ENCODE measurements at places on chromosomes 3 and 15.

GRCh38 chr3:21620511-21621155 is 130.4 kb downstream of the ZNF385D start:
- DNase-seq: no peak

DNA sequence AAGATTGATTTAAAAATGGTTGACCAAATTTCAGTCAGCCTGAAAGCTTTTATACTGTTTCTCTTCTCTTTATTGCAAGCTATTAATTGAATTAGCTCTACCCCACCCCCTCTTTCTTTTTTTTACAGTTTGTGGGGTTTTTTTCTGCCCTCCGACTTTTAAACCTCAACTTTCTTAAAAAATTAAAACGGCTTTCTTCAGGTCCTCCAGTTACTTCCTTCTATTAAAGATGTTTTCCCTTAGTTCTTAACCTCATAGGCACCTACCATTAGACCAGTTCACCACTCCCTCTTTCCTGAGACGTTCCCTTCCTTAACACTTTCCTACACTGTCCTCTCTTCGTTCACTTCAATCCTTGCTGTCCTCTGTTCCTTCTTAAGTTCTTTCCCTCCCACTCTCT is 52.4 kb downstream of the ATP8B4 start:
- no peak for DNase-seq

DNA sequence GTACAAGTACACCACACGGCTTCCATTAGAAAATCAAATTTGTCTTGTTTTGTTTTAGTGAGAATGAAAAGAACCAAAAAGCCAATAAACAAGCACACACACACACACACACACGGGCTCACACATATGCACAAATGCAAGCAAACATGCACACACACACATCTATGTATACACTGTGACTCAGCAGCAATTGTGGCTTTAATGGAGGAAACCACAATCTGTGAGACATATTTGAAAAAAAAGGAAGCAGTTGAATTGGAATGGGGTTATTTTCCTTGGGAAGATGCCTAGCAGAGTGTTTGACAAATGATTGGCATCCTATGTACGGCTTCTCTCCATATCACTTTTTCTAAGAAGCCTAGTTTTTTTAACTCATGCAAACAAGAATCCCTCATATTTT is 201.1 kb upstream of the ARRDC4 start:
- DNase-seq: no peak

- no peak for DNase-seq
These were observed 97.2 kb downstream of the CHST2 start for GRCh38 chr3:143216709-143217182.

DNA sequence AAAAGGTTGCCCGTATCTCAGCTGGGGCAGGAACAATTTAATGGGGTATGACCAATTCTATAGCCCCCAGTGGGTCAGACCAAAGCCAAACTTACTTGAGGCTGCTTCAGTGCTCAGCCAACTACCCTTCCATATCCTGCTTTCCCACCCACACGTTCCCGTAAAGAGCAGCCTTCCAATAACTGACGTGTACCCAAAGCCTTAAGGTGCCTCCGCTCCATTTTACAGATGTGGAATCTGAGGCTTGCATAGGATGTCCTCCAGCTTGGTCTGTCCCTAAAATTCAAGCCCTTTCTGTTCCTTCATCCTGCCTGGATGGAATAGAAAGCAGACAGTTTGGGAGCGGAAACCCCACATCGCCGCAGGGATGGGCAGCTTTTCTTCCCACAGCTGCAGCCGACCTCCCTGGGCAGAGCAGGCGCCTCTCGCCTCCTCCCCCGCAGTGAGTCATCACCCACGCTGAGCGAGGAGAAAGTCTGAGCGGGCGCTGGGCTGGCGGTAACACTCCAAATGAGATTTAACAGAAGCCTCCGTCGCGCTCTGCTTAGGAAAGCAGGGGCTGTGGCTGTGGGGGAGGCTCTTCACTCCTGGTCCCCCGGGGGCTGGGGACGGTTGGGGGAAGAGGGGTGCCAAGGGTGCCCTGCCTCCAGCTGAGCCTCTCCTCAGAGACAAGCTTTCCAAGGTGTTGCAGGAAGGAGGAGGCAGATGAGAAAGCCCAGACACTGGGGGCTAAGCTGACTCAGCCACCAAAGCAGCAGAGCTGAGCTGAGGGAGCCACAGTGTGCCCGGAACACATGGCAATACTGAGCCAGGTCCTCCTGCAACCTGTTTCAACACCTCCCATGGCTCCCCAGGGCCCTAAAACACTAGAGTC is 57.8 kb upstream of the HRH1 start:
- DNase-seq: peak; percentile 63

DNA sequence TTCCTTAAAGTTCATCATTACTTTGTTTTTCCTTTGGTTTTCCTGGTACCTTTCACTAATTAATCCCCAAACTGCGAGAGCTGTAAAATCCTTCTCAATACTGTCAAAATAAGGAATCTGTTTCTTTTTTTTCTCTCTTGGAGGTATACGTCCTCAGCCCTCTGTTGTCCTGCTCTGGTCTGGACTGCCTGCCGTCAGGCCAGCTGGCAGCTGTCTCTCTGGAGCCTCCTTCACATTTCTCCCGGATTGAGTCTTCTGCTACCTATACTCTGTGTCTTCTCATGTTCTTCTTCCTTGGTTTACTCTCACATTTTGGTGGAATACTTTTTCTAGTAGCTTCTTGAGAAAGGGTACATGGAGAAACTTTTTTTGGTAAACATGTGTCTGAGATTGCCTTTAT is 13.8 kb downstream of the TATDN2 start:
- no peak for DNase-seq

DNA sequence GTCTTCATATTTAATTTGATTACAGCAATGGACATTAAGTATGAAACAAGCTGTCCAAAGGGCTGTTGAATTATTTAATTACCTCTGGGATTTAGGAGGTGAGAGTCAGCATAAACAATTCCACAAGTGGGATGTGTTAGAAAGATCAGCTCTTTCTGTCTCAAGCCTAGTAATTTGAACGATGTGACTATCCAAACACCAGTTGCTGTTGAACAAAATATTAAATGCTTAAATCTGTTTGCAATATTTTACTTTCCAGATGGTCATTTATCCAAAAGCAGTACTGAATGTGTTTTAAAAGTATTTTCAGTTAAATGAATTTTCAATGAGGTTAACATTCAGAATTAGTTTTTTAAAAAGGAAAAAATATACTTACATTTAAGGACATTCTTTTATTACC is 12.7 kb downstream of the KCNAB1 start:
- no peak for DNase-seq

- no peak for DNase-seq
These were observed 176.6 kb downstream of the NSMCE3 start for GRCh38 chr15:29093065-29093435.

- no peak for DNase-seq
These were observed 6.5 kb downstream of the FBN1 start for GRCh38 chr15:48638963-48639362.

DNA sequence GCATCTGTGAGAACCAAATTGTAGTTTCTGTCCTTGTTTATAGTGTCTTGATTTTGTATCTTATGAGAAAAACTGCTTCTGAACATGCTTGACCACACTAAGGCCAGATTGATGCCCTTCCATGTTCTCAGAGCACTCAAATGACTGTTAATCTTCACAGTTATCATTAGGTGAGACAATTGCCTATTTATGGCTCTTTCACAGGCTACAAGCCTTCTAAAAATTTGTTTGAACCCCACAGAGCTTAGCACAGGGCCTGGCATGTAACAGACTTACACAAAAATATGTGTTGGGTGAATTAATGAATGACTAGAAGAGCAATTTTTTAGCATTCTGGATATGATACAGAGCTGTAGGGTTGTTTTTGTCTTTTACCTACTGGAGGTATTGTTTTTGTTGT is 43.1 kb downstream of the BTLA start:
- no peak for DNase-seq

- DNase-seq: peak; percentile 10
These were observed 90.9 kb downstream of the SAMMSON start for GRCh38 chr3:70090322-70090913.

DNA sequence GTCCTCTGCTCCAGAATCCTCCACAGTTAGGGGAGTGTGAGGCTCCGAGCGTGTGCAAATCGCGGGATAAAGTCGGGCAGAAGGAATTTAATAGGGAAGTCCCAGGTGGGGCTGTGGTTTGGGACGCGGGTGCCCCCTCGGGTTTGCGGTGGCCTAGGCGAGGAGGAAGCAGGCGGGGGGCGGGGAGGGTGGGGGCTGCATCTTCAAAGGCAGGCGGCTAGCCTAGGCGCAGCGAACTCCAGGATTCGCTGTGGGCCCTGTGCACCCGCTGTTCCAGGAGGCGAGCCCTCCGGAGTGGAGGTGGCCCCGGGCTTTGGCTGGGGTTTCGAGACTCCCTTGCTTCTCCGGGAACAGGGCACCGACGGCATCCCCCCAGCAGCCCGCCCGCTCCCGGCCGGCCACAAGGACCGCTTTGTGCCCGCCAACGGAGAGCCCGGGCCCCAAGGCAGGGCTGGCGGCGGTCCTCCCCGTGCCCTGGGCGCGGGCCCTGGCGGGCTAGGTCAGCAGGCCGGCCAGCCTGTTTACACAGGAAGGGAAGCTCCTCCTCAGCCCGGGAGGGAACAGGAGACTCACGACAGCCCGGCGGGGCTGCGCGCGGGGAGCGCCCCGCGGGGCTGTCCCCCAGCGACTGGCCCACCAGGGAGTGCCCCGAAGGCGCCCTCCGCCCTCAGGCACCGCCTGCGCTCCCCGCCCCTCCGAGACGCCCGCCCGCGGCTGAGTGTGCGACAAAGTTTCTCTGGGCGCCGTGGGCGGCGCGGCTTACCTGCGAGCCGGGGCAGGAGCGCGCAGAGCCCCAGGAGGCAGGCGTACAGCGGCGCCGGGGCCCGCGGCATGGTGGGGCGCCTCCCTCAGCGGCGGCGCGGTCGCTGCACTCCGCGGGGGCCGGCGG is 753 bp downstream of the ITGB5 start:
- peak; percentile 45 for DNase-seq

DNA sequence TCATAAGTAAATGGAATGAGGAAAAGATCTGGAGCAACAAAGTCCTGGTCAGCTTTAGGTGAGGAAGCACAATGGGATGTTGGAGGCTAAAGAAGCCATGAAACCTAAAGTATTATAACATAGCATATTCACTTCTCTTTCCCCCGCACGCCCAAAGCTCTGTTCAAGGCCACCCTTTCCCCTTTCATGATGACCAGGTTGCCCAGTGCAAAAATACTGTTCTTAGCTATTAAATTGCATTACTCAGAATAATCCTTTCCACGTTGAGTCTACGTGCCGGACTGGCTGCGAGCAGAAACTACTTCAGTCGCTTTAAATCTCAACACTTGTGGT is 589 bp upstream of the MAPKBP1 start:
- DNase-seq: no peak

DNA sequence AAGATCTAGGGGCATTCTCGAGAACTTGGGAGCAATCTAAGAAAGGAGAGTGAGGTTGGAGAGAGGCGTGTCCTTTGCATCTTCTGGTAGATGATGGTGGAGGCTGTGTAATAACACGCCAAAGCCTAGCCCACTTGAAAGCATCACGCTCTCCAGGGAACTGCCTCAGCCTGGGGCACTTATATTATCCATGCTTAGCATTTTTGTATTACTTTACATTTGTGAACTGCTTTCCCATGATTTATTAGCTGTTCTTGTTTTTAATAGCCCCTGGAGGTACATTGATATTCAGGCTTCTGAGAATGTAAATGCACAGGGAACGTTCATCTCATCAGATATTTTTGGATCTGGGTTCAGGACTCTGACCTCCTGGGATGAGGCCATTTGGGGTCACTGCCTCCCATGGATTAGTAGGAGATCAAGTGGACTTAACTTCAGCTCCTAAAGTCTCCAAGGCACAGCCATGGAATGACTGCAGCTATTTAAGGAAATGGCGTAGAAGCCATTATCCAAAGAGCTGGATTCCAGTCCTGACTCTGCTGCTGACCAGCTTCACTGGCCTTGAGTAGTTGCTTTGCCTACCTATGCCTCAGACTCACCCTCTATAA is 124.9 kb downstream of the LPP start:
- DNase-seq: no peak

DNA sequence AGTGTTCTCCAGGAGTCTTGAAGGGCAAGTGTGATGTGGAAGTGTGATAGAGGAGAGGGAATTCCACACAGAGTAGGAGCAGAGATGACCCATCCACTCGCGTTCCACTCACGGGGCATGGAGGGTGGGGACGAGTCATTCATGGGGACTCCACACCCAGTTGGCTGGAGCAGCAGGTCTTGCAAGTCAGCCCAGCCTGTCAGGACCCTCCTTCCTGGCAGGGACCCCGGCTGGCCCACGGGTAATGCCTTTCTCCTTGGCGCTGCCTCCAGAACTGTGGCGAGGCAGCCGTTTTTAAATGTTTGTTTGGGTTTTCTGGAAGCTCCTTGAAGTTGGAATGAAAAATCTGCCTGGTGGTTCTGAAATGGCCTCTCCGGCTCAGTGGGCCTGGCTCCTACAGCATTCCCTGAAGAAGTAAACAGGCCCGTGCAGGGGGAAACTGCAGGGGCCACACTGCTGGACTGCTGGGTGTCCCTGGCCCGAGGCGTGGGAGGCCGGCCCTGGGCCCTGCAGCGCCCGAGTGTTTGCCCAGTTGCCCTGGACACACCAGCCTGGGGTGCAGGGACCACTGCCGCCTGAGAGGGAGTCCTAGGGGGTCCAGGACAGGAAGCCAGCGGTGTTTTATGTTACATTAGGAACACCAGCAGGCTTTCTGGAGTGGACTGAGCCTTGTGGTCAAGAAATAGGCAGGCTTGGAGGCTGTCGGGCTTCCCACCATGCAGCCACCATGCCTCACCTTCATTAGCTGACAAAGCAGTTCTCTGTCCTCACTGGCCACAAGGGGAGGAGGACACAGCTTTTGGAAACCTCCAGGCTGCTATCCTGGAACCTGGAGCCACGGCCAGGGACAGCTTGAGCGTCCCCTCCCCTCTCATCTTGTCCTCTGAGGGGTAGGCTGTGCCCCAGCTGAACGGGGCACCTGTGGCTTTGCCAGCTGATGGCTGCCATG is 61.3 kb downstream of the CEMIP start:
- DNase-seq: peak; percentile 23

DNA sequence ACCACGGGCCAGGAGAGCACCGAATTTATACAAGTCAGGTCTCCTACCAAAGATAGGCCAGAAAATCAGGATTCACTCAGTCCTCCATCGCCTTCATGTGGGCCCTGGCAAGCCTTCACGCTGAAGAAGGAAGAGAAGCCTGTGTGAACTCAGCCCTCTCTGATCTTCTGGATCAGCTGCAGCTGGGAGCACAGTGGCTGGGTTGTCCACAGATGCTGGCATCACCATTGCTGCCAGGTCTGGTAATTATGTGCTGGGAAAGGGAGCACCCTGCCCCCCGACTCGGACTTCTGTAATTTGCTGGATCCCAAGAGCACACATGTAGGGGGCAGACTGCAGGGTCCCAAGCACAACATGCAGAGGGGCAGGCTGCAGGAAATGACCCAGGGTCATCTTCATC is 12.4 kb upstream of the PDE8A start:
- peak; percentile 79 for DNase-seq

DNA sequence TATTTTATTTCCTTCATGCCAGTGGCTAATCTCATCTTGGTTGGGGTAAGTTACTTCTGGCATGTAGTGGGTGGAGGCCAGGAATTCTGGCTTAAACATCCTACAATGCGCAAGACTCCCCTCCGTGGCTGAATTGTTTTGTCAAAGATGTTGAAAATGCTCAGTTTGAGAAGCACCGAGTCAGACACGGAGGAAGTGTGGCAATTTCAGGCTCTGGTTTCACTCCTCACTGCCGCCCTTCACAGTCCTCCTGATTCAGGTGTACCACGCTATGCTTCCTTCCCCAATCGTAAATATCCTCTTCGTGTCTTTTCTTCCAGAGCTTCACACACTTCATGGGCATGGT is 150.7 kb downstream of the OPA1 start:
- no peak for DNase-seq

- DNase-seq: no peak
These were observed 41.3 kb downstream of the COL6A5 start for GRCh38 chr3:130386604-130387263.
